Activated naive CD4-positive, alpha-beta T cell treated with Interleukin-2 at 50 U/mL for 16 hours (primary cell): ENCODE measurements at places on chromosomes 4 and X.

- DNase-seq = no peak
These were observed 28.4 kb downstream of the TMEM131L start for GRCh38 chr4:153494562-153494961.

- no peak for DNase-seq
These were observed 319.1 kb upstream of the RPS6KA3 start for GRCh38 chrX:20585782-20586181.

DNA sequence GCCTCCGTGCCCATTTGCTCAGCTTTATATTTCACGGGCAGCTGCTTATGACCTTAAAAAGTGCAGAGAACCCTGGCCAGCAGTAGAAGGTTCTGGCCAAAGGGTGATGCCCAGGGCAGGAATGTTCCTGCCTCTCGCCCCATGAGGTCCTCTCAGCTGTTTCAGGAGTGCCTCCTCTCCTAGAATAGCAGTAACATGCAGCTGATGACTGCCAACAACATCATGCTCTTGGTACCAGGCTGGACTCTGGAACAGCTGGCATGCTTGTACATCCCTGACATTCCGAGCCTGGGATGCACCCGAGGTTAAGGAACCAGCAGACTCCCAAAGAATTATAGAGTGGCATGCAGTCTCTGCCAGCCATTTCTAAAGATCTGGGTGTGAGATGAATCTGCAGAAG lies 11.7 kb upstream of the TENM3 start:
- DNase-seq = no peak

DNA sequence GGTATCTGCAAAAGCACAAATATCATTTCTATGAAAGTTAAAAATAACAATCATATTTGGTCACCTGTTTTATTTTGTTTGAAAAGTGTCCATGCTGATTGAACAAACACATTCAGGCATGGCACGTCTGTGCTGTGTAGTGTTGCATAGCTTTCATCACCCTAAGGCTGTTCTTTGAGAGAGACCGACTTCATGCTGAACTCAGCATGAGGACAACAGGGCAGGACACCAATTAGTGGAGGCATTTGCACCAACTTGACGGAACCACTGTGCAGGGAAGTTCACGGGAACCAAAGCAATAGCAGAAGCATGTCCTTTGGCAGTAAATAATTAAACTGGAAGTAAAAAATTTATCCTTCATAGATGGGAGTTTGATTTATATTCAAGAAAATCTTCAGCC lies 158.4 kb upstream of the SLC7A11 start:
- DNase-seq = no peak
